RPMI7951 (cell line): ENCODE measurements at places on chromosomes 5 and 9. TPM values are rescaled to one million over a fixed set of nuclear protein-coding genes. Genes with fewer than 3 reads are reported as not detected.
A peak's percentile ranks its signal among the peaks of the same experiment; 100 is the strongest.

- peak; percentile 24 for DNase-seq
Measured at GRCh38 chr9:35827486-35827885, 1.0 kb downstream of the FAM221B start.

- no peak for DNase-seq
Measured at GRCh38 chr5:73137563-73138530, 17.5 kb downstream of the TMEM171 start.

The CSF2 gene
- 4.8 and 6.4 TPM in 2 replicates for total RNA-seq

The SPINK5 gene
- not detected in 2 replicates for total RNA-seq

The TMEM252 gene
- total RNA-seq: not detected in 2 replicates

- no peak for DNase-seq
Measured at GRCh38 chr9:621201-621855, 220.2 kb upstream of the DMRT1 start.

GRCh38 chr9:17587113-17587512, 8.2 kb downstream of the SH3GL2 start:
- DNase-seq: no peak

DNA sequence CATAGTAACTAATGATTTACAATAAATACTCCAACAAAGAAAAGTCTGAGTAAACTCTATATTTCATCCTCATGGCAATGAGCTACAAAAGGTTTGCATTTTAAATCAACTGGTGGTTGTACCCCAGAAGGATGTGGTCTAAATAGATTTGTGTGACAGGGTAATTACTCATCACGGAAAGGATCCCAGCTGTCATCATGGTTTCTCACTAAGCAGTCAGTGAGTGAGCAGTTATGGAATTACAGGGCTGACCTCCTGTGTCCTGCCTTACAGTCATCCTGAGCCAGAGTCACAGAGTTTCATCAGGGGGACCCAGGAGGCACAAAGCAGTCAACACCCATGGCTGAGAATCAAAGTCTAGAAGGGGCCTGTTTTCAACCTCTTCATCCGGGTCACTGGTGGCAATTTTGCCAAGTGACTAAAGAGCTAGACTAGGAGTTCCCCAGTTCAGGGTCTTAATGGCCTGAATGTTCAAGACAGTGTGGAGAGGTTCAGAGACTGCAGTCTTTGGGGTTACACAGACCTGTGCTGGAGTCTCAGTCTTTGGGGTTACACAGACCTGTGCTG, 210.7 kb upstream of the SLC24A2 start:
- DNase-seq: peak; percentile 93
